ENCODE measurements at places on chromosomes 2 and 18. TPM values are rescaled to one million over a fixed set of nuclear protein-coding genes. Genes with fewer than 3 reads are reported as not detected.

DNA sequence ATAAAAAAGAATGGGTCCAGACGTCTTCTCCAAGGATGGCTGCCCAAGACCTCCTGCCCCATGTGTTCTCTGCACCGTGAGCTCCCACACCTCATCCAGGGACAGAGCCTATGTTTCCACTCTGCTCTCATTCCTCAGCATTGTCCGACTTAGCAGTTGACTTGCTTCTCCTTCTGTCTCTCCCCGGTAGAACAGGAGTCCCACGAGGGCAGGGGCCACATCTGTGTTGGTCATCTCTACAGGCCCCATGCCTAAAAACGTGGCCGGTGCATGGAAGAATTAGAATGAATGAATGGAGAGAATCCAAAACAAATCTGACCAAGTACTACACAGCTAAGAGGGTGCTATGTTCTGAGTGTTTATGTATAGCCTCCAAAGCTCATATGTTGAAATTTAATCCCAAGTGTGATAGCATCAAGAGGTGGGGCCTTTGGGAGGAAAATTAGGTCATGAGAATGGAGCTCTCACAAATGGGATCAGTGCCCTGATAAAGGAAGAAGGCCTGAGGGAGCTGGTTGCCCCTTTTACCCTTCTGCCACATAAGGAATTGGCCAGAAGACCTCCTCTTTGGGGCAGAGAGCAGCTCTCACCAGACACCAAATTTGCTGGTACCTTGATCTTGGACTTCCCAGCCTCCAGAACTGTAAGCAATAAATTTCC lies 55.9 kb downstream of the FAM178B start:
- DNase-seq = no peak

The IL1B gene
- 4.0 TPM for total RNA-seq

The RAB6D gene
- not detected for total RNA-seq

- DNase-seq = no peak
Measured at GRCh38 chr2:231929961-231930592, 3.9 kb upstream of the NPPC start.

The ALK gene
- total RNA-seq = 2.0 TPM

The CSRNP3 gene
- total RNA-seq = 1.8 TPM

- DNase-seq = no peak
Measured at GRCh38 chr18:45284174-45284573, 331.1 kb upstream of the SLC14A2 start.

GRCh38 chr2:189153619-189154018 lies 25.9 kb downstream of the COL5A2 start:
- DNase-seq = no peak

DNA sequence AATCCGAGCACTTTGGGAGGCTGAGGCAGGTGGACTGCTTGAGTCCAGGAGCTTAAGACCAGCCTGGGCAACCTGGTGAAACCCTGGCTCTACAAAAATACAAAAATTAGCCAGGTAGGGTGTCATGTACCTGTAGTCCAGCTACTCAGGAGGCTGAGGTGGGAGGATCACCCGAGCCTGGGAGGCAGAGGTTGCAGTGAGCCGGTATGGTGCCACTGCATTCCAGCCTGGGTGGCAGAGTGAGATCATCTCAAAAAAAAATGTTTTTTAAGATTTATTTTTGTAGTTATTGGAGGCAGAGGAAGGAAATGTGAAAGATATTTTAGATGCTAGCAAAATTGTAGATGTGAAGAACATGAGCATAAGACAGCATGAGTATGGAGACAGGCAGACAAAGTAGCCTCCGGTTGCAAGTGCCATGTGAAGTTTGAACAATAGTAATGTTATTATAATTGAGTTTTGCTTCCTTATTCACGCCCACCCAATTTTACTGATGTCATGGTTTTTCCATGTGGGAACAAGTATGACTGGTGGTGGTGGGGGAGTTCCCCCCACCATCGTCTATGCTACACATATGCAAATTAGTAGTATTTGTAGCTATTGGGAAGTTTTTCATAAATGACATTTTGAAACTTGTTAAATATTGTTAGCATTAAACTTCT lies 18.0 kb downstream of the REL start:
- DNase-seq = no peak

DNA sequence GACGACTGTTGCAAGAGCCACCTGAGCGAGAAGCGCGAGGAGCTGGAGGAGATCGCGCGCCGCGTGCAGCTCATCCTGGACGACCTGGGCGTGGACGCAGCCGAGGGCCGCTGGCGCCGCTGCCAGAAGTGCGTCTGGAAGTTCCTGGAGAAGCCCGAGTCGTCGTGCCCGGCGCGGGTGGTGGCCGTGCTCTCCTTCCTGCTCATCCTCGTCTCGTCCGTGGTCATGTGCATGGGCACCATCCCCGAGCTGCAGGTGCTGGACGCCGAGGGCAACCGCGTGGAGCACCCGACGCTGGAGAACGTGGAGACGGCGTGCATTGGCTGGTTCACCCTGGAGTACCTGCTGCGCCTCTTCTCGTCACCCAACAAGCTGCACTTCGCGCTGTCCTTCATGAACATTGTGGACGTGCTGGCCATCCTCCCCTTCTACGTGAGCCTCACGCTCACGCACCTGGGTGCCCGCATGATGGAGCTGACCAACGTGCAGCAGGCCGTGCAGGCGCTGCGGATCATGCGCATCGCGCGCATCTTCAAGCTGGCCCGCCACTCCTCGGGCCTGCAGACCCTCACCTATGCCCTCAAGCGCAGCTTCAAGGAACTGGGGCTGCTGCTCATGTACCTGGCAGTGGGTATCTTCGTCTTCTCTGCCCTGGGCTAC lies 1.2 kb downstream of the KCNF1 start:
- no peak for DNase-seq

- DNase-seq = no peak
Measured at GRCh38 chr2:134897932-134898331, 20.7 kb upstream of the CCNT2 start.

DNA sequence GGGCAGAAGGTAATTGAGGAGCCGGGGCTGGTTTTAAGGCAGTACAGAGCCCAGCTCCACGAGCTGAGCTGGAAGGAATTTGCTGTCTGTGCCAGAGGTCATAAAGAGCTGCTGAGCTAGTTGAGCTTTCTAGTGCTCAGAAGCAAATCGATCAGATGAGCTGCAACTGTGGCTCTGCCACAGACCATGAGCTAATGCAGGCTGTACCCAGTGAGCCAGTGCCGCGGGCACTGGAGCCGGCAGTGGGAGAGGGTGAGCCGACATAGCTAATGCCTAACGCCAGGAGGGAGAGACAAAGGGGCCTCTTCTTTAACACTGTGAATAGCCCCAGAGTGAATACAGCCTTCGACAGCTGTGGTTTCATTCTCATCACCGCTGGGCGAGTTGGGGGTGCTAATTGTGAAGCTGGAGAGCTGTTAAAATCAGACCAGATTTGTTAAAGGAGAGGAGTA lies 410.1 kb upstream of the TCF4 start:
- no peak for DNase-seq

GRCh38 chr18:68215931-68216330 lies 499.0 kb downstream of the TMX3 start:
- DNase-seq = no peak

DNA sequence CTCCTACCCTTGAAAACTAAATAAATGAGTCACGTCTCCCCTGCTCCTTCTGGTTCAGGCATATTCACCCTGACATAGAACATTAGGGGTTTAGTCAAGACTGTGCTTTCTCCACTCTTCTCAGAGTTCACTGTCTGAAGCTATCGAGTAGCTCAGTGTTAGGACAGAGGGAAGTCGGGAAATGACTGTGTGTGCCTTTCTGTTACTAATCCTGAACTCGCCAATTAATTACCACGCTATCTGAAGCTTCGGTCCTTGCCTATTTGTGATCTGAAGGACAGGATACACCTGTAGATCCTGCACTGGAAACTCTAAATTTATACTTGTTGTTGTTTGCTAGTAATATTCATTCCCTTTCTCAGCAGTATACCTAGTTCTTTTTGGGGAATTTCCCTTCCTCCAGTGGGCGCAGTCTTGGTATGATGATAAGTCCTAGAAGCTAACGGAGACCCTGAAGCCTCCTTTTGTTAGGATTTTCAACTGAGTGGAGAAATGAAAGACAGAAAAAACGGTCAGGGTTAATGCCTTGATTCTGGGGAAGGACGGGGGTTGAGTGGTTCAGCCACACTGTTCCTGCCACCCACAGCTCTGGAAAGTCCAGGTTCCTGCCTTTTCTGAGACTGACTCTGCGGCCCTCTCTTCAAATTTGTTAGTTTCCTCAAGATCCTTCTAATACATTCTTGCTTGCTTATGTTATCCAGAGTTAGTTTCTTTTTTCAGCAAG lies 218.0 kb downstream of the DLGAP1 start:
- DNase-seq = no peak

The DPP4 gene
- 2.0 TPM for total RNA-seq

GRCh38 chr2:165007161-165007744 lies 51.9 kb upstream of the SLC38A11 start:
- DNase-seq = no peak

GRCh38 chr18:77132369-77133050 lies at the start of gene MBP:
Gene MBP, minus strand, starts transcription at chr18:77132783. Its CDS starts 27,522 bp downstream, at chr18:77105261.
- no peak for DNase-seq

GRCh38 chr2:26778098-26778497 lies 7.8 kb upstream of the CENPA start:
- no peak for DNase-seq

The HMSD gene
- not detected for total RNA-seq

DNA sequence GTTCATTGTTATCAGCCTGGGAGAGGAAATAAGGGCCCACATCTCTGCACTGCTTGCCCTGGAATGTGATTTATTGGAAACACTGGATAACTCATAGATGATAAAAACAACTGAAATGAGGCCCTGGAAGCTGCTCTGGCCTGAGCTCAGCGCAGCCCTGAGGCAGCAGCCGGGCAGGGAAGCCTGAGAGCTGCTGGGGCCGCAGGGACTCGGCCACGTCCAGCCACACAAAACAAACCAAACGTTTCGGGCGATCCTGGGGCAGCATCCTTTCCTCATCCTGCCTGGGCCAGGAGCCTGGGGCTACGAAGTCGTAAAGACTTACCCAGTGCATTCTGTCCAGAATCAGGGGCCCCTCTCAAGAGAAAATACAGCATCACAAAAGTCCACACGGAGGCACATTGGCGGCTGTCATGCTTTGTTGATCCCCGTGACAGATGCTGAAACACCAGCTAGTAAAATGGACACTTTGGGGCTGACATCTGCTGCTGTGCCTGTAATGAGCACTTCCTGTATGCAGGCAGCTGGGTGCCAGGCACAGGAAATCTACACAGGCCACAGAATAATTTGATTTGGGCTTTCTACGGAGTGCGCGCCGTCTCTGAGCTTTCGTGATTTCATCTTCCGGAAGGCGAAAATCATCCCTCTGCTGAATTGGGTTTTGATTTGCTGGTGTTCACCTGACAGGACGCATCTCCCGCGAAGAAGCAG lies 250.6 kb downstream of the EIPR1 start:
- DNase-seq = no peak

The SPAG16 gene
- total RNA-seq = 7.4 TPM

GRCh38 chr2:160870729-160871465 lies 289.3 kb upstream of the TANK start:
- DNase-seq = no peak

DNA sequence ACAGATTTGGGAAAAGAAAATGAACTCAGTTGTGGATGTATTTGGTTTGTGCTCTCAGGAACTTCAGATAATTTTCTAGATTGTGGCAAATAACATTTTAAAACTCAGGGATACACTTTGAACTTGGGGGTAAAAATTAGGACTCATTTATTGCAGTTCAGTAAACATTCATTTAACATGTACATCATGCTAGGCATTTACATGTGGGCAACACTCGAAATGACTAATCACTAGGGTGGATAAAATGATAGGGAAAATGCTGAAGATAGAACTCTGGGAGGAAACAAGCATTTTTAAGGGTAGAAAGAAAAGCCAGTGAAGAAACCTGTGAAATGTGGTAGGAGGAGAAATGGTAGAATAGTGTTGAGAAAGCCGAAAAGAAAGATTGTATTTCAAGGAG lies 7.8 kb downstream of the FAM117B start:
- no peak for DNase-seq

The ARHGAP28 gene
- 0.41 TPM for total RNA-seq
